Activated naive CD4-positive, alpha-beta T cell treated with anti-CD3 and anti-CD28 coated beads, Interleukin-2, amount 50 U/mL, for 72 hours (primary cell): ENCODE measurements at places on chromosomes 7 and 10.

DNA sequence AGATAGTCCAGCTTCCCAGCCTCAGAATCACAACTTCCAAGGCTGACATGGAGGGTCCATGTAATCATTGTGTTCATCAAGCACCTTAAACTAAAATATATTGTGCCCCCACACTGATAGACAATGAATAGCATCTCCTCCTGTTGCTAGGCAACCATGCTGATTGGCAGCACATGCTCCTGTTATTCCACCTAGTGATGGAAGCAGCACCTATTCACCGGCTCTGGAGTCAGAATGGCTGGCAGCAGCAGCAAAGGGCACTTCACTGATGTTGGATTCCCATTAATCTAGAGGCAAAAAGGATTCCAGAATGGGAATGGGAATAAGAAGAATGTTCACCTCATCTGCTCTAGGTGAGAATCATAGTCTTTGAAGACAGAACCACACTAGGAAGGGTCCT is 55.0 kb downstream of the RELN start:
- no peak for DNase-seq

- DNase-seq = no peak
Observed at GRCh38 chr10:16653224-16653623, 131.5 kb upstream of the C1QL3 start.

DNA sequence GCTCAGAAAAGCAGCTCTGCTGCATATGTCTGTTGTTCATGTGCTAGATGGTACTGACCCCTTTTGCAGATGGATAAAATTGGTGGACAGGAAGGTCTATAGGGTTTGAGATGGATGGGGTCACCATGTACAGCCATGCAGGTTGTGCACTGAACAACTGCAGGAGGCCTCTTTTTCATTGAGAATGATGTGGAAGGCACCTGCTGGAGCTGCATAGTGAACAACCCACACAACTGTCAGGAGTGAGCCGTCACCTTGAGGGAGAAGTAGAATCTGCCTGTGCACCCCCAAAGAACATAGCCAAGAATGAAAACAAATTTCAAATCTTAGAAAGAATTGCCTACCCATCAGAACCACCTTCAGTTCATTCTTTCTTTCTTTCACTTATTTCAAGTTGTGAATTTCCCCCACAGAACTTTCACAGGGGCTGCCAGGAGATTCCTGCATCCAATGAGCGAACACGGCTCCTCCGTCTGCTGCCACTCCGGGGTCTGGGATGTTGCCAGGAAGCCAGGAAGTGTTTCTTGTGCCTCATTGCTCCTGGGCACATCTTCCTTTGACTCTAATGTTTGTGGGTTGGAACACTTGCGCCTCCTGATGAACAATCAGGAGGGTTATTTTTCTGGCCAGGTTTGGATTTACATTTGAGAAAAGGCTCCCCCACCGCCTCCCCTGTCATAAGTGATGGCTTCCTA is 53.7 kb upstream of the DOCK1 start:
- no peak for DNase-seq

GRCh38 chr10:93749218-93749799 is 8.4 kb upstream of the LGI1 start:
- no peak for DNase-seq

GRCh38 chr10:114704679-114705078 is 46.6 kb upstream of the ABLIM1 start:
- DNase-seq = no peak

DNA sequence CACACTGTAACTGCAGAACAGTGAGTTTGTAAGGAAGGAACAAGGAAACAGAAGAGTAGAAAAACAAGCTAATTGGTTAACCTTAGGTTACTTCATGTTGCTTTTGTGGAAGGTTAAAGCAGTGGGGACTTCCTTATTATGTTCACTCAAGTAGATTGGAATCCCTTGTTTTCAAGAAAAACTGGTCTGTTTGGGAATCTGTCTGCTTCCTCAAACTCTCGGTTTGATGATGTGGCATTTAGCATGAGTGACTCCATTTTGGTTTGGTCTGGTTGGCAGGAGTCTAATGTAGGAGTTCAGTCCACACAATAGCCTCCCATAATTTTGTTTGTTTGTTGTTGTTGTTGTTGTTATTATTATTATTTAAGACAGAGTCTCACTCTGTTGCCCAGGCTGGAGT is 3.8 kb upstream of the TRIM56 start:
- DNase-seq = no peak

- no peak for DNase-seq
Observed at GRCh38 chr7:39808796-39809481, 141.1 kb upstream of the CDK13 start.

GRCh38 chr10:49243610-49244283 is 55.2 kb upstream of the C10orf71 start:
- no peak for DNase-seq

DNA sequence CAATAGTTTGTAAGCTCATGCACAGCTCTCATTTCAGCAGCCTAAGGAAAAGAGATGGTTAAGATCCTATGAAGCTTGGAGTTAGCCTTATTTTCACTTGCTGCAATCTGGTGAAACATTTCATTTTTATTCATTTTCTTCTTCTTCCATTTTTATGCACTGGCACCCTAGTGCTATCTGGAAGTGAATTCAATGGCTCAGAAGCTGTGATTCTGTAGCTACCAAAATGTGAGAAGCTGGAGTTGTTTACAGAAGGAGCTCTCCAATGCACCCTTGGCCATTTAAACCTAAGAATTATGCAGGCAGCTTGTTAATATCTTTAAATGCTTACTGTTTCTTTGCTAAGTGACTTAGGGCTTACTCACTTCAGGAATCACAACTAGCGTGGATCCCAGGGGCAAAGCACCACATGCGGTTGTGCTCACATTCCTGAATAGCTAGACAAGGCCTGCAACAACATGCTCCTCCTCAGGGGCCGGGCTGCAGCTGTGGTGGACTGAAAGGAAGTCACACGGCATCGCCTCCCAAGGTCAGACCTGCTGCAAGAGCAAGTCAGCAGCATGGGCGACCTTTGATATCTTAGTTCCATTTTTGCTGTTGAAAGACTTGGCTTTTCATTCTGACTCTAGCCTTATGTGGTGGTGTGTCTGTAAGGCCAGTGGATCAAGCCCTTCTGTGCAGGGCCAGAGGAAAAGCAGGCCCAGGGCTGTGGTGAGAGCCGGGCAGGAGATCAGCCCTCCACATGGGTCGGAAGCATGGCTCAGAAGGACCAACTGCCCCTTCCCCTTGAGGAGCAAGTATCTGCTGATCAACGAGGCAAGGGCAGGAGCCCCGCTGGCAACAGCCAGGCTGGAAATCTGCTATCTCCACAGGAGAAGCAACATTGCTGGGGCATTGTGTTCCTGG is 91.9 kb upstream of the MBL2 start:
- DNase-seq = no peak
